Type B pancreatic cell (in vitro differentiated cells): ENCODE measurements at places on chromosomes 13 and 19. TPM values are rescaled to one million over a fixed set of nuclear protein-coding genes. Genes with fewer than 3 reads are reported as not detected.

Gene PIBF1
- total RNA-seq: 28.4 and 32.5 TPM in 2 replicates

Gene ZFP36
- 36.0 and 101 TPM in 2 replicates for total RNA-seq

Gene TRAPPC6A
- 36.7 and 41.3 TPM in 2 replicates for total RNA-seq

- no peak overlapping the region for H3K4me3 ChIP-seq
- peaks cover 32% of the 10 kb centered on the region for H3K27me3 ChIP-seq
- no peaks in the 10 kb centered on the region for H3K36me3 ChIP-seq
- H3K4me1 ChIP-seq: no peaks in the 10 kb centered on the region
- no peak for DNase-seq
Observed at GRCh38 chr19:51114087-51114729, 6.0 kb upstream of the CTU1 start.

DNA sequence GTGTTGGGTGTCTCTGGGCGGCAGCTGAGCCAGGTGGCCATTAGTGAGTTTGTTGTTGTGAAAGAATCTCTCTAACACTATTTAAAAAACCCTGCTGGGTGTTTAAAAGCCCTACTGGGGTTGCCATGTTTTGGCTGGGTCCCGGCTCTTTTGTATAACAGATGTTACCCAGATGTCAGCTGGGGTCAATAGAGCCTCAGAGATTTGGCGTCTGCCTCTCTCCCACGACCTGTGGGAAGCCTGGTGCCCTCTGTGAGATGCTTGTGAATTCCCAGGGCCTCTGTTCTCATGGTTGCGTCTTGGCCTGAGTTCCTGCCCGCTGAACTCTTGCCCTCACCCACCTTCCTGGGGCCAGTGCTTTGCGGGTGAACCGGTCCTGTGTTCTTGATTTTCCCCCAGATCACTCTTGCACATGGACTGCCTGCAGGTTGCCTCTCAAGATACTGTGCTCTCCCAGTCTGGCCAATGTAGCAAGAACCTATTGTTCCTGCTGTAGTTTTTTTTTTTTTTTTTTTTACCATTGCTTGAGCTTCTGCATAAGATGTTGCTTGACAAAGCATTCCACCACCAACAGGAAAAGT is 9.5 kb downstream of the NFILZ start:
- H3K27me3 ChIP-seq: peaks cover 9% of the 10 kb centered on the region
- no peak overlapping the region for H3K4me3 ChIP-seq
- no peak overlapping the region for H3K27ac ChIP-seq
- DNase-seq: no peak
- no peaks in the 10 kb centered on the region for H3K36me3 ChIP-seq

DNA sequence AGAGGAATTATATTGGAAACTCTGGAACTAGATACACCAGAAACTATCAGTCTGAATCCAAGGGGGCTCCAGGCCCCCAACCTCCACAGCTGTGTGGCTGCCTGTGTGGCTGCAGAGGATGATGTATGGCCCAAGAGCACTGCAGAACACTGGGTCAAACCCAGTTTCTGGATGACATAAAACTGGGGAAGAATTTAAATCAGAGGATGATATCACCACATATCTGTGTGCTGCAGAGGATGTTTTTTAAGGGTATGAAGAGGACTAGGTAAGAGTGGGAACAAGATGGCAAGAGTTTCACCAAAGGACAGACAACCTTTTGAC is 226.4 kb downstream of the SUCLA2 start:
- peaks cover 3% of the 10 kb centered on the region for H3K27me3 ChIP-seq
- no peak overlapping the region for H3K27ac ChIP-seq
- H3K4me1 ChIP-seq: peaks cover 6% of the 10 kb centered on the region
- DNase-seq: no peak
- H3K36me3 ChIP-seq: no peaks in the 10 kb centered on the region

DNA sequence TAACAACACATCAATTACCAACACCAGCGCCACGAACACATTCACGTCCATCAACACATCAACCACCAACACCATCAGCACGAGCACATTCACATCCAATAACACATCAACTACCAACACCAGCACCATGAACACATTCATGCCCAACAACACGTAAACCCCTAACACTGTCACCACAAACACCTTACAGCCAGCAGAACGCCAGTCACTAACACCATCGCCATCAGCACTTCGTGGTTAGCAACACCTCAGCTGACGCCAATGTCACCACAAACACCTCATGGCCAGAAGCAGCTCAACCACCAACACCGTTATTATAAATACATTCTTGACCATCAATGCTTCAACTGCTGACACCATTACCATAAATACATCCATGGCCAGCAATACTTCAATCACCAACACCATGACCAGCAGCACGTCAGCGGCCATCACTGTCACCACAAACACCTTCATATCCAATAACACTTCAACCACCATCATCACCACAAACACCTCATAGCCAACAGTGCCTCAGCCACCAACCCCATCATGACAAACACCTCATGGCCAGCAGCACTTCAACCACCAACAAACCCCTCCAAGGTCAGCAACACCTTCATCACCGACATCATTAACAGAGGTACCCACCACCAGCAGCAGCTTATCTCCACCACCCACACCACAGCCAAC is 9.4 kb downstream of the FCER2 start:
- DNase-seq: no peak
- no peak overlapping the region for H3K27ac ChIP-seq
- H3K27me3 ChIP-seq: peaks cover 5% of the 10 kb centered on the region
- H3K4me3 ChIP-seq: no peak overlapping the region
- H3K36me3 ChIP-seq: no peaks in the 10 kb centered on the region
